Suprapubic skin (tissue), 4 donors: ENCODE measurements at places on chromosomes 13 and 19. TPM values are rescaled to one million over a fixed set of nuclear protein-coding genes. Genes with fewer than 3 reads are reported as not detected.

DNA sequence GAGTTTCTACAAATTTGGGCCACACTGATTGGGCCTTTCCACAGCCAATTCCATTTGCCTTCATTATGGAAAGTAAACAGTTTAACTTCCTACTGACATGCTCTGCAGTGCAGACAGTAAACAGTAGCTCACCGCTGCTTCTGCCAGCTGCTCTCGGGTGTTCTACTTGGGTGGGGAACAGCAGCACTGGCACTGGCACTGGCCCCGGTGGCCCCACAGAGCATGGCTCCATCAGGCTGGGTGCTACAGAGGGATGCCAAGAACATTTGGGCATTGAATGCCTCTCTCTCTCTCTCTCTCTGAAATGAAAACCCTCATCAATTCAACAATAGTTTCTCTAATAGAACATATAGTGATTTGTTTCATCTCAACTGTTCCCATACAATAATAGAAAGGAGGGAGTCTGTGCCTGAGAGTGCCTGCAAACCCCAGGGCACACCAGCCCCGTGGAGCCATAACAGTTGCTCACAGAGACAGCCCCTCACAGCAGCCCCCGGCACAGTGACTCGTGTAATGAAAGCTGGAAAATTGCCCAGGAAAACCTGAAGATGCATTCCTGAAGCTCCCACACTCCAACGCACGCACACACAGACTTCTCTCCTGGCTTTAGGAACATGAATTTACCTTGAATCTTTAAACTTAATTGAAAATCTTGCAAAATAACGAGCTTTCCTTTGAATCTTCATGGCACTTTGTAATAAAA lies 38.2 kb upstream of the GJB6 start:
- H3K27me3 ChIP-seq, result peaks cover 2% of the 10 kb centered on the region
- no peaks in the 10 kb centered on the region for H3K36me3 ChIP-seq
- H3K4me3 ChIP-seq, result no peak overlapping the region
- no peak for DNase-seq
- H3K27ac ChIP-seq, result no peak overlapping the region

DNA sequence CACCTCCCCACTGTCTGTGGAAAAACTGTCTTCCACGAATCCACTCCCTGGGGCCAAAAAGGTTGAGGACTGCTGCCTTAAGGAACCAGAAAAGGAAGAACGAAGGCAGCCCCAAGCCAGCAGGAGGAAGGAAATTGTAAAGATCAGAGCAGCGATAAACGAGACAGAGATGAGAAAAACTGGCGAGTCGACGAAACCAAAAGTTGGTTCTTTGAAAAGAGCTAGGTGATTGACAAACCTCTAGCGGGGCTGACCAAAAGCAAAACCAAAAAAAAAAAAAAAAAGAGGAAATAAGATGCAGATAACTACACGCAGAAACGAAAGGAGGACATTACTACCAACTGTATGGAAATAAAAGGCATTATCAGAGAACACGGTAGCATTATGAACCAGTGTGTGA lies 76.9 kb downstream of the GADD45B start:
- H3K4me3 ChIP-seq, result peak overlapping the region; percentile 7
- H3K27me3 ChIP-seq, result no peaks in the 10 kb centered on the region
- DNase-seq, result no peak
- H3K36me3 ChIP-seq, result no peaks in the 10 kb centered on the region
- no peak overlapping the region for H3K27ac ChIP-seq
- peaks cover 30% of the 10 kb centered on the region for H3K4me1 ChIP-seq

DNA sequence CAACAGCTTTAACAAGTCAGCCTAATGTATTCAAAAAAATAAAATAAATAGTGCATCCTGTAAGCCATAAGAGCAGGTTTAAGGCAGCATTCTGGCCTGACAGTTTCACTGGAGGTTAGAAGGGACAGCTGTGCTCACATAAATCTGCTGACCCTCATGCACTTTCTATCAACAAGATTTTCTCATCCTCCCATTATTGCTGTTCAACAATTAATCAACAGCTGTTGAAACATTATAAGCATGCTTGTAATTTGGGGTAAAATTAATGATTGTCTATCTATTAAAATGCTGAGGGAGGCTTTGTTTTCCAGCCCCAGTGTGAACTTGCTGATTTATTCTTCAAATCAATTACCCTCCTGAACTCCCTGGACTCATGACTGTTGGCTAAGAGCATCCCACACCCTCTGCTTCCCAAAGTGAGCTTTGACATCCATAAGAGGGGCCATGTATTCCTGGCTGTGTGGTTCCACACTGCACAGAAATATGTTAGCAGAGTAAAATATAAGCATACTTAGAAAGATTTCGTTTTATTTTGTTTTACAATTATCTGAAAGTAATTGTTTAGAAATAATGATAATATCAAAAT lies 492.4 kb downstream of the EFNB2 start:
- H3K27ac ChIP-seq, result no peak overlapping the region
- H3K27me3 ChIP-seq, result no peaks in the 10 kb centered on the region
- no peaks in the 10 kb centered on the region for H3K36me3 ChIP-seq
- no peak overlapping the region for H3K4me3 ChIP-seq
- no peaks in the 10 kb centered on the region for H3K4me1 ChIP-seq

DNA sequence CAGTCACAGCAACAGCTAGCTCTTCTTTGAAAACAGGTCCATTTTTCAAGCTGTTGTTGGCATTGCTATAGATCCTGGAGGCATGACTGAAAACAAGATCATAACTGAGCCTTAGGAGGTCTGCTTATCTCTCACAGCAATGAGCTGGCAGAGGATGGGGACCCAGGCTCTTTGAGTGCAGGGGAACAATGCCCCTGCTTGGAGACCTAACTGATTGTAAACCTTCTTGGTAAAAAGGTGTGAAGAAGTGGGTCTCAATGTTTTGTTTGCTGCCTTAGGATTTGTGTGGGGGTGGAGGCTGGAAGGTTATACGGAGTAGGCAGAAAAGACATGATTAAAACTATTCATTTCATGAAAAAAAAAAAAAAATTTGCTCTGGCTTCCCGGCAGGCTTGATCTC lies 94.6 kb downstream of the EFNB2 start:
- H3K4me3 ChIP-seq, result no peak overlapping the region
- no peaks in the 10 kb centered on the region for H3K36me3 ChIP-seq
- no peak overlapping the region for H3K27ac ChIP-seq
- DNase-seq, result no peak
- H3K4me1 ChIP-seq, result no peaks in the 10 kb centered on the region

The LILRA1 gene
- total RNA-seq, result not detected

The TUBA3C gene
- total RNA-seq, result not detected

DNA sequence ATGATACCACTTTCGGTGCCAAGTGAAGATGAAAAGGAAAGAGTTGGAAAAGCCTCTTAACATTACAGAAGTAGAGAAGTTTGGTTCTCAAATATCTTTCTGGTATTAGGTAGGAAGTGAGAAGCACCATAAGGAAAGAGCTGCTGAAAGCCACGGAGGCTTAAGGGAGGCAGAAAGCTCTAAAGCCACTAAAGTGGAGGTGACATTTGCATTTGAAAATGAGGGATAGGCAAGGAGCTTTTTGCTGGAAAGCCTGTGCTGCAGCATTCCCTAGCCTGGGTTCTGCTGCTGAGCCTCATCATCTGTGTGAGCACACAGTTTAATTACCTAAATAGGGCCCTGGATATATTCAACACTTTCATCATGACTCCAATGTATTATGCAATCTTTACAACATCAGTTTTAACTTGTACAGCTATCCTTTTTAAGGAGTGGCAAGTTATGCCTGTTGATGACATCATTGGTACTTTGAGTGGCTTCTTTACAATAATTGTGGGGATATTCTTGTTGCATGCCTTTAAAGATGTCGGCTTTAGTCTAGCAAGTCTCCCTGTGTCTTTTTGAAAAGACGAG lies 315.4 kb downstream of the RBM26 start:
- H3K4me3 ChIP-seq, result no peak overlapping the region
- no peaks in the 10 kb centered on the region for H3K36me3 ChIP-seq
- no peak for DNase-seq
- no peak overlapping the region for H3K27ac ChIP-seq

The OR7A5 gene
- total RNA-seq, result 0.91 TPM

DNA sequence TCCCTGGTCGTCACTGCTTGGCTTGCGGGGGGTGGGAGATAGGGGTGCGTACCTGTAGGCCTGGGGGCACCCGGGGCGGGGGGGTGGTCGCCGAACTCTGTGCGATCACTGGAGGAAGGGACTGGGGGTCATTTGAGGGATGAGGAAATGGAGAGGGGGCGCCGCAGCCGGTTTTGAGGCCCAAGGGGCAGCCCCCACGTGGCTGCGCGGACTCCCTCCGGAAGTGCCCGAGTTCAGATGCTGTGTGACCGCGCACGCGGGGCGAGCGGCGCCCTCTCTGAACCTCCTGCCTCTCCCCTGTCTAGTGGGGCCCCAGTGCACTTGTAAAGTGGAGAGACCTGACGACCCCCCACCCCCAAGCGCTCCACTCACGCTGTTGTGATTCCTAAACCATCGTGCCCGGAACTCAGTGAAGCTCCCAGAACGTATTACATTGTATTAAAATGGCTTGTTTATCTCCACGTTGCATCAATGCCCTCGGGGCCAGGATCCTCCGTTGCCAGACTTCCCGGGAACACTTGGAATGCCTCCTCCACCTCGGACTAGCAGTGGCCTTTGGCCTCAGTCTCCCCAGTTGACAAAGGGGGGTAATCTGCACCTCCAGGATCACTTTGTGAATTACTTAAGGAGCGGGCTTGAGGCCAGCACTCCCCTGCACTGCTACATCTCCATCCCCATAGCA lies 3.0 kb upstream of the NANOS3 start:
- DNase-seq, result no peak
- H3K27ac ChIP-seq, result no peak overlapping the region
- no peaks in the 10 kb centered on the region for H3K36me3 ChIP-seq
- peaks cover 17% of the 10 kb centered on the region for H3K4me1 ChIP-seq
- no peaks in the 10 kb centered on the region for H3K27me3 ChIP-seq
- H3K4me3 ChIP-seq, result no peak overlapping the region

GRCh38 chr13:52808842-52809219 lies 39.6 kb downstream of the PCDH8 start:
- H3K4me3 ChIP-seq, result no peak overlapping the region
- no peak for DNase-seq
- H3K27me3 ChIP-seq, result peaks cover 3% of the 10 kb centered on the region
- H3K4me1 ChIP-seq, result peaks cover 6% of the 10 kb centered on the region
- H3K36me3 ChIP-seq, result no peaks in the 10 kb centered on the region

The GPR4 gene
- total RNA-seq, result 2.3 TPM

GRCh38 chr13:30735025-30735871 lies at the start of gene ALOX5AP:
Gene ALOX5AP (plus strand): TSS chr13:30735543. CDS start chr13:30735606, 63 bp downstream.
- peak; percentile 69 for DNase-seq
- H3K27ac ChIP-seq, result peak within 1 kb of the TSS; percentile 41
- peaks cover under 1% of the 10 kb centered on the region for H3K4me1 ChIP-seq
- H3K27me3 ChIP-seq, result peaks cover 7% of the 10 kb centered on the region

The ATP4A gene
- not detected for total RNA-seq

GRCh38 chr19:16042533-16043085 lies 33.7 kb upstream of the TPM4 start:
- H3K4me1 ChIP-seq, result peaks cover 10% of the 10 kb centered on the region
- no peak overlapping the region for H3K4me3 ChIP-seq
- H3K36me3 ChIP-seq, result no peaks in the 10 kb centered on the region
- H3K27ac ChIP-seq, result no peak overlapping the region
- peak; percentile 29 for DNase-seq

DNA sequence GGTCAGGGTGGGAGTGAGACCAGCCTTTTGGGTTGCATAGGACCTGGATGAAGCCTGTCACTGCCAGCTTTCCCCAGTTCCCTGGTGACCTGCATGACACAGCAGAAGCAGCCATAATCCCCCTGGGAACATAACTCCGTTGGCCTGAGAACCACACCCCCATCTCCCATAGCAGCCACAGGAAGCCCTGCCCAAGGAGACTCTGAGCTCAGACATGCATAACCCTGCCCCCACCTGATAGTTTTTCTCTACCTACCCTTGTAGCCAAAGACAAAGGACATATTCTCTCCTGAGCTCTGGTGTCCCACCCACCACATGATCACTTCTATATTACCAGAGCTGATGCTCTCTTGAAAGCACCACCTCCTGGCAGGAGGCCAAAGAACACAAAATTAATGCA lies 413.5 kb upstream of the HTR2A start:
- H3K4me1 ChIP-seq, result no peaks in the 10 kb centered on the region
- no peak for DNase-seq
- no peak overlapping the region for H3K4me3 ChIP-seq
- H3K27me3 ChIP-seq, result no peaks in the 10 kb centered on the region

- H3K27ac ChIP-seq, result peak overlapping the region; percentile 49
- H3K4me1 ChIP-seq, result peaks cover 22% of the 10 kb centered on the region
- H3K4me3 ChIP-seq, result no peak overlapping the region
- no peak for DNase-seq
Observed at GRCh38 chr13:98927951-98928927, 49.6 kb downstream of the DOCK9 start.

- no peak within 1 kb of the TSS for H3K27ac ChIP-seq
- no peaks in the 10 kb centered on the region for H3K36me3 ChIP-seq
- DNase-seq, result no peak
- H3K27me3 ChIP-seq, result peaks cover 19% of the 10 kb centered on the region
Observed at GRCh38 chr19:4304538-4305256, at the start of gene FSD1. Gene FSD1 (plus strand): TSS chr19:4304598. CDS start chr19:4304747, 149 bp downstream.

The KLK15 gene
- total RNA-seq, result not detected

DNA sequence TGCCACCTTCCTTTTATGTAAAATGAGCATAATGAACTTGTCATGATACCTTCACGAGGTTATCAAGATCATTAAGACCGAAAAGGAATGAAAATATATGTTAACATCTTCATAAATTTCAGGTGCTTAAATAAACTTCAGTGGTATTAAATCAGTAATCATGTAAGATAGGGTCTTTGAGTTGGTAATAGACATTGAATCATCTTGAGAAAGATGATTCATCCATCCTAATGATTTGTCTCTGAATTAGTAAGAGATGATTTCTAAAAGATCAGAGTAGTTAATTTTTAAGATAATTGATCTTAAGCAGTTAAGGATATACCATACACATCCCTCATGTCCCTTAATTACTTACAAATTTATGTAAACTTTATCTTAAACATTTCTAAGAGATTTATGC lies 52.0 kb downstream of the COG3 start:
- H3K4me1 ChIP-seq, result no peaks in the 10 kb centered on the region
- H3K36me3 ChIP-seq, result peaks cover 84% of the 10 kb centered on the region
- DNase-seq, result no peak
- no peak overlapping the region for H3K4me3 ChIP-seq

The C19orf85 gene
- total RNA-seq, result not detected

DNA sequence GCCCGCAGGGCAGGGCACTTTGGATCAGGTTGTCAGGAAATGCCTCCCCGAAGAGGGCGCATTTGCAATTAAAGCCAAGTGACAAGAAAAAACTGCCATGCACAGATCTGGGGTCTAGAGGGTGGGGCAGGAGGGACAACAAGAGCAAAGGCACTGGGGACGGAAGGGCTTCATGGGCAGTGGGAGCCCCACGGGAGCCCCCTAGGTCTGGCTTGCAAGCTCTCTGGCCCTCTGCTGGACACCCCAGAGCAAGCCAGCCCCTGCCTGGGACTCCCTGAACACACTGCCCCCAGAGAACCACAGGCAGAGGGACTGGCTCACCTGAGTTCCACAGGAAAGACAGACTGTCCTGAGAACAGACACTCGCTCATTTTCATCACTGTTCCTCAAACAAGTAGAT lies 30.2 kb upstream of the C19orf12 start:
- no peaks in the 10 kb centered on the region for H3K4me1 ChIP-seq
- no peaks in the 10 kb centered on the region for H3K36me3 ChIP-seq
- no peak overlapping the region for H3K4me3 ChIP-seq
- DNase-seq, result no peak
- no peak overlapping the region for H3K27ac ChIP-seq
- H3K27me3 ChIP-seq, result no peaks in the 10 kb centered on the region
